Stimulated activated CD8-positive, alpha-beta memory T cell treated with anti-CD3 and anti-CD28 coated beads, Interleukin-2, amount 100 ng/mL, for 1 hour (primary cell): ENCODE measurements at places on chromosomes 11 and 22.

- no peak for DNase-seq
These were observed 15.8 kb upstream of the ZC3H12C start for GRCh38 chr11:110077346-110077745.

DNA sequence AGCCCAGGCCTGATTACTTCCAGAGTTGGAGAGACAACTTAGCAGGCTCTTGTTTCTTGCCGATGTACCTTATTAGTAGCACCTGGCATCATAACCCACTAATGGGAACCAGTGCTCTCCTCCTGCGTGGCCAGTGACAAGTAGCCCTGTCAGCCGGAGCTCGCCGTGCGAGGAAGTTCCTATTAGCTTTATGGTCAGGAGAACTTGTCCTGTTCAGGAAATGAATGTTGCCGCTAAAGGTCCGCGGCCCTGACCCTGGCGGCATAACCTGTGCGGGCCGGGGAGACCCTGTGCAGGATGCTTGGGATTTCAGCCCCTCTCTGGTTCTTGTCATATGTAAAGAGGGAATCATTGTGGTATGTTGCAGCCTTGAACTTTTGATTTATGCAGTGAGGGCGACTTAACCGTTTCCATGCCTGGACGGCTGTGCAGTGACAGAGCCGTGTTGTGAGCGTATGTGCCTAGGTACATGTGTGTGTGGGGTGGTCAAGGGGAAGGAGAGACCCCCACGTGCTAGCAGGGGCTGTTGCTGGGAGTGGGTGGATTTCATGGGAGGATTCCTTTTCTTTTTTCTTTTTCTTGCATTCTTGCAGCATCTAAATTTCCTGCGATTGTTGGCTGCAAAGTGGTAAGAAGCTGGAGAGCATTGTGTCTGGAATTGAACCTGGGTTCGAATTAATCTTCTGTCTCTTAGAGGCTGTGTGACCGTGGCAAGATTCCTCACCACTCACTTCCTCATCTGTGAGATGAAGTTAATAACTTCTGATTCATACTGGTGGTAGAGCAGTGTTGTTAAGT, 15.2 kb downstream of the ZBTB16 start:
- no peak for DNase-seq

- DNase-seq: no peak
These were observed 234.5 kb downstream of the METTL15 start for GRCh38 chr11:28342716-28343115.

DNA sequence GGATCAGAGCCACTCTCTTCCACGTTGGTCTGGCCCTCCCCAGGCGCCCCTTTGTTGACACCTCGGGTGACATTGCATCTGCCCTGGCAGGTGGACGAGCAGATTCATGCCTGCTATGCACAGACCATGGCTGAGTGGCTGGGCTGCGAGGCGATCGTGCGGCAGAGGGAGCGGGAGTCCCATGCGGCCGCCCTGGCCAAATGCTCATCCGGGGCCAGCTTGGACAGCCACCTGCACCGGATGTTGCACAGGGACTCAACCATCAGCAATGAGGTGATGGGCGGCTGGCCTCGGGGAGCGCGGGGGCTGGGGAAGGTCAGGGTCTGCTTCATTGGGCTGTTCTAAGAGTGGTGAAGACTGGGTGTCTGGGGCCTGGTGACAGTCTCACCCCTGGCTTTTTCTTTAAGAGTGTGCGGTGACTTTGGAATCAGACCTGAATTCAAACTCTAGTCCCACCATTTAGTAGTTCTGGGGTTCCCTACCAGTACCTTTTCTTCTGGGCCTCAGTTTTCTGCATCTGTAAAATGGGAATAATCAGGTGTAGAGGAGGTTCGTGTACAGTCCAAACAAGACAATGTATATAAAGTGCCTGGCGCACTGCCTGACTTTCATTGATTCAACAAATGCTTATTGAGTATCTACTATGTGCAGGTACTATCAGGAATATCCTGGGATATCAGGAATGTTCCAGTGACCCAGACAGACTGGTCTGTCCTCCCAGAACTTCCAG, 53.0 kb downstream of the LHFPL7 start:
- no peak for DNase-seq

DNA sequence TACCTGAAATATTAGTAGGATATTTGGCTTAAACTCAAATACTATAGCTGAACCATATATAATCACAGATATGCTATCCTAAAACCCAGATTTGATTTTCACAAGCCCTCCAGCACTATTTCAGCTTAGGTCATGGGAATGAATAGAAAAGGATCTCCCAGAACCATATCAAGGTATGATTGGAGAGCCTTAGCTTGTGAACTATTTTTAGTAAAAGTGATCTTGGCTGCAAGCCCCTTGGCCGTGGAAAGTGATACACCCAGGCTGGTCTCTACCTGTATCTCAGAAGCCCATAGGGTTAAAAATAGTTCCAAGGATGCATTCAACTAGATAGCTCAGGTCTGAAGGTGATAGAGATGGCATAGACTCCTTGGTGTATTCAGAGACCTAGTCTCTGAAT, 9.7 kb downstream of the KIF18A start:
- no peak for DNase-seq

- no peak for DNase-seq
These were observed 19.6 kb downstream of the ACER3 start for GRCh38 chr11:76880314-76880713.

GRCh38 chr11:125293596-125293995, 129.0 kb downstream of the PKNOX2 start:
- DNase-seq: no peak

DNA sequence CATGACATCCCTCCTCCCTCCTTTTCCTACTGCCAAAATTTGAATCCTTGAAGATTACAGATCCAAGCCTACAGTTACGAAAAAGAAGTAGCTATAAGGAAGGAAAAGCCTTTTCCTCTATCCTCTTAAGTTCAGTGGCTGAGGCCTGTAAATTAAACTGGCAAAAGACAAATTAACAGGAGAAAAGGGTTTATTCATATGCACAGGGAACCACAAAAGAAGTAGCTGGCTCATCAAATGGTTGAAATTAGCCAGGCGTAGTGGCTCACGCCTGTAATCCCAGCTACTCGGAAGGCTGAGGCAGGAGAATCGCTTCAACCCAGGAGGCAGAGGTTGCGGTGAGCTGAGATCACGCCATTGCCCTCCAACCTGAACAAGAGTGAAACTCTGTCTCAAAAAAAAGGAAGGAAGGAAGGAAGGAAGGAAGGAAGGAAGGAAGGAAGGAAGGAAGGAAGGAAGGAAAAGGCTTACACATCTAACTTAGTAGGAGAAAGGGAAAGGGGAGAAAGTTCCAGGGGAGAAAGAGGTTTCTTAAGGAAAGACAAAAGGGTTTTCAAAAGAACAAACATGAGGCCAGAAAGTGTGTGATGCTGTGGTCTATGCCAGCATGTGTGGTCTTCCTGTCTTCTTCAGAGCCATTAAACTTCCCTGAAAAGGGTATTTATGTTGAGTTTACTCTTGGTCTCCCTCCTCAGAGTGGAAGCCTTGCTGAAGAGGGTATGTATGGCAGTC, 5.1 kb upstream of the SMPD1 start:
- DNase-seq: no peak

- DNase-seq: no peak
These were observed 7.5 kb downstream of the HSPA8 start for GRCh38 chr11:123054301-123055065.

DNA sequence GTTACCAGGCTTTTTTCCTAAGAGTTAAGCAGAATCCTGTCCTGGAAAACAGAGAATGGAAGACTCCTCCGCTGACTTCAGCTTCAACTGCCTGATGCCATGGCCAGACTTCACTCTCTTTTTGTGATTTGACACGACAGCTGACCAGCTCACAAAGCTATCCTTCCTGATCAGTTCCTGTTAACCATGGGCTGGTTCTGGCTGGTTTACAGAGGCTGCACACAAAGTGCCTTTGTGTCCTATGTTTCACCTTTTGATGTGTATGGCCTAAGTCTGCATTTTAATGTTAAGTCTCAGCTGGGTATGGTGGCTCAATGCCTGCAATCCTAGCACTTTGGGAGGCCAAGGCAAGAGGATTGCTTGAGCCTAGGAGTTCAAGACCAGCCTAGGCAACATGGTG, 11.1 kb downstream of the FOLR3 start:
- no peak for DNase-seq

DNA sequence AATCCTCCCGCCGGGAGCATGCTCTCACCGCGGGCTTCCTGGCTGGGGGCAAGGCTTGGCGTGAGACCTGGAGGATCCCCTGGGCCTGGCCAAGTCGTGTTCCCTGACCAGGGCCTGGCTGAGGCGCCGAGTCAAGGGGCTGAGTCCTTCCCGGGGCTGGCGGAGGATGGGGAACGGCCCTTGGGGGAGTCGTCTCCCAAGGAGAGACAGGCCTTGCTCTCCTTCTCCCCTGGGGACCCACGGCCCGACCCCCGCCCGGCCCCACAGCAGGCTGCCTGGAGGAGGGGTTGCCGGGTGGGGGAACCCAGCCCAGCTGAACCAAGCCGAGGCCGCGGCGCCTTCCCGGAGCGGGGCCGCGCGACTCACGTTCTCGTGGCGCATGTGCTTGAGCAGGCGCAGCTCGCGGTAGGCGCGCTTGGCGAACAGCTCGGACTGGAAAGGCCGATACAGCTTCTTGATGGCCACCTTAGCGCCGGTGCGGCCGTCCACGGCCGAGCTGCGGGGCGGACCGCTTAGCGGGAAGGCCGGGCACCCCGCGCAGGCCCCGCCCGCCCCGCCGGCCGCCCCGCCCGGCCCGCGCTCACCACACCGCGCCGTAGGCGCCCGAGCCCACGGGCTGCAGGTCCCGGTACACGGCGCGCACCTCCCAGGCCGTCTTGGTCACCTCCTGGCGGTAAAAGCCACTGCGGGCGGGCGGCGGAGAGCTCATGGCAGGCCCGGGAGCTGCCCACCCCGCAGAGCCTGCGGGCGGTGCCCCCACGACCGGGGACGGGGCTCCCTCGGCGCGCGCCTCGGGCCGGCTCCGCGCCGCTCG, 475 bp downstream of the MAPK12 start:
- no peak for DNase-seq

DNA sequence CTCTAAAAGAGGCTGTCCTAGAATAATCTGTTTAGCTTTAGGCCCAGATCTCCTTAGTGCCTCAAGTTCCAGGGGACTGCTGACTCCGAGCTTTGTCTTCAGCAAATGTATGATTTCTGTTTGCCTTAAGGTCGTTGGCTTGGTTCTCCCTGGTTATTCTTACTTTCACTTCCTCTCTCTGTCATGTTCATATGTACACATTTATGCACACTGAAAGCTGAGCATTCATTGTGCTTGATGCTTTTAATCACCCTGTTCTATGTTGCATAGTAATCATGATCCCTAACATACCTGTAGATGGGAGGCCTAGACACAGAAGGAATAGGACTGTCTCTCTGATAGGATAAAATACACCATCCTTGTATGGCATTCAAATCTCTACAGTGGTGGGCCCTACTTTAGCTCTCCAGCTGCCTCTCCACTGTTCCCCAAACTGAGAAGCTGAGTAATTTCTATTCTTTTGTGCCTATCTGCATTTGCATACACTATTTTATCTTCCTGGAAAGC, 7.2 kb downstream of the PPFIBP2 start:
- no peak for DNase-seq

DNA sequence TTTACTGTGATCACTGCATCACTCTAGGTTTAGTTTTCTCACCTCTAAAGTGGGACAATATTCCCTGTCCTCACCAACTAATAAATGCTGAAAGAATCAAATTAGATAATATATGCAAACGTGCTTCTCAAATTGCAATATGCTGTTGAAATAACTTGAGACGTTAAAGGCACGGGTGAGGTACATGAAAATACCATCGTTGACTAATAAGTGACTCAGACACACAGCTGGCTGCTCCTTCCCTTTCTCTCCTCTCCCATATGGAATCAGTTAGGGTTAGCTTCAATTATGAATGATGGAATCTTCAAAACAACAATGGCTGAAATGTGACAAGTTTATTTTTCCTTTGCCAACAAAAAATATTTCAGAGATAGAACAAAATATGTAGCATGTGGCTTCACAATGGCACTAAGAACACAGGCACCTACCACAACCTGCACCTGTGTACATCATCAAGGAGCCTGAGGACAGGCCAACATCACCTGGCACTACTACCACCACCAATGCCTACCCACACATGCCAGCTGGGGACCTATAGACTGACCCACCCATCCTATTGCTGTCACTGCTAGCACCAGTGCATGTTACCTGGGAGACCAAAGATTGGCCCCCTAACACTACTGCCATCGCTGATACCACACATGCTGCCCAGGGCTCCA, 13.7 kb downstream of the GDPD4 start:
- no peak for DNase-seq

DNA sequence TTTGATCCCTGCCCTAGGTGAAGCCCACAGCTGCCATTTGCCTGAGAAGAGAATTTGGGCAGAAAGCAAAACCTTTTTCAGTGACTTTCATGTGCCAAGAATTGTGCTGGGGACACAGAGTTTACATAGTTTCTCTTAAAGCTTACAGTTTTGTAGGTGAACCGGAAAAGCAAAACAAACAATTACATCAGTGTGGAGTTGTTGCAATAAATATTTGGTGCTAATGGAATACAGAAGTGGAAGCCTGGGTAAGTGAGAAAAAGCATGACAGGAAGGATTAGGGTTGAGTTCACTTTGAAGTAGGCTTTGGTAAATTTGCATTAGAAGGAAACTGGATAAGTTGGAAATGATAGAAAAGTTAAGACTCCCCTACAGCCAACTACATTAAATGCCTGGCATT, 82.7 kb downstream of the RASSF10 start:
- DNase-seq: no peak

DNA sequence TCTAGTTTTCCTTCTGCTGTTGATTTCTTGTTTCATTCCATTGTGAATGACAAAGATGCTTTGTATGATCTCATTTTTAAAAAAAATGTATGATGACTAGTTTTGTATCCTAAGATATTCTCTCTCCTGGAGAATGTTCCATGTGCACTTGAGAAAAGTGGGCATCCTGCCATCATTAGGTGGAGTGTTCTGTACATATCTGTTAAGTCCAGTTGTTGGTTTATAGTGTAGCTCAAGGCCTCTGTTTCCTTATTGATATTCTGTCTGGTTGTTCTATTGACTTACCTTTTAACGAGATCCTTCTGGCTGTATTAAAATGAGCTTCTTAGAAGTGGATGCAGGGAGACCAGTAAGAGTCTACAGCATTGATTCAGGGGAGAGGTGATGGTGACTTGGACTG, 35.2 kb downstream of the SGSM1 start:
- no peak for DNase-seq

GRCh38 chr22:45129703-45130524, 33.8 kb upstream of the NUP50 start:
- DNase-seq: no peak

- no peak for DNase-seq
These were observed 67.1 kb downstream of the PARVB start for GRCh38 chr22:44091021-44091721.

DNA sequence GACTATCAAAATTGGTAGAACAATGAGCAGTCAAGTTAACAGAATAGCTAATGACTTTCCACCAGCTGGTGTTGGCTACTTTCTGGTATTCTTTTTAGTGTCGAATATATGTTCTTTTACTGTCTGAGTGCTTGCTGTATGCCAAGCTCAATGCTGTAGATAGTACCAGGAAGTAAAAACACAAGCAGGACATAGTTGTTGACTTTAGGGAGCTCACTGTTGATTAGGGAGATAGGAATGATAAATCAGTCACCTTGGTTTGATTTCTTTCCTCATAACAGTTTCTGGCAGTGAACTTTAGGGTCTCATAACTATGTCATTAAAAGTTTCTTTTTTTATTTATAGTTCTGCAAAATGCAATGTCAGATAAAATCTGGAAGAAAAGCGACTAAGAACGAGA, 9.0 kb downstream of the HMGXB4 start:
- DNase-seq: no peak
